DMS 273 treated with DMSO at 0.1 percent for 48 hours (cell line): ENCODE measurements at places on chromosomes 7 and 10.

DNA sequence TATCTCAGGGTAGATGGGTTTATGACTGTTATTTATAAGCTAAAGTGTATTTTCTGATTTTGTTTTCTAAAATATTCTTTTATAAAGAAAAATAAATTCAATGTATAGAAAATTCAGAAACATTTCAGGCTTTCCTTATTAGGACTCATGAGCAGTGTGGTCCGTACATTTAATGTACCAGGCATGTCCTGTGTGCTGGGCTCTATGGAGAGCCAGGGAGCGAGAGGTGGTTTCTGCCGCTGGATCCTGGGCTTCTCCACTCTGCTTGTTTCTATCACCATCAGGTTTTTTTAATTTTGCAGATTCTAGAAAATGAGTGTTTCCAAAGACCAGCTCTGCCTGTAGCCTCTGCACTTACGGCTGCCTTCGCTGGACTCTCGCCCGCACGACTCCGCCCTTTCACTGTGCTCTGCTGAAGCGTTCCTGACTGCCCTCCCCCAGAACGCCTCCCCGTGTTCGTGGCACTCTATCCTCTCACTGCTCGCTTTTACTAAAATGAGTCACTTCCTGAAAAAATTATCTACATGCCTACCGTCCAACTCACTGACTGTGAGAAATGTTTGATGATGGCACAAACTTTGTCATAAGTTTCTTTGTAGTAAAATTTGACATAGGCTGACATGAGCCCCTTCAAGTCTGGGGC is 188.5 kb downstream of the ZMYND11 start:
- DNase-seq = no peak

DNA sequence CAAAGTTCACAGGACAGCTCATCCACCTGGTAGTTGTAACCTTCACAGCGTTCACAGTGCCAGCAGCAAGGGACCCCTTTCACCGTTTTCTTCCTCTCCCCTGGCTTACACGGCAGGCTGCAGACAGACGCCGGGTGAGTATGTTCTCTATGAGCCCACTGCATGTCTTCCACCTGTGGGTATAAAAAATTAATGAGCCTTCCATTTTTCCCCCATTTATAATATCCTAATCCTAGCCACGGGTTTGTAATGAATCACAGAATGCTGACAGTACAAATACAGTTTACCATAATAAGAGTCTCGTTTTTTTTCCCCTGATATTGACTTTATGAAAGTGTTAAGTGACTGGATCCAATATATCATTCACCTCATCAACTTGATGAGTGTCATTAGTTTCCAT is 719.0 kb downstream of the GRM8 start:
- DNase-seq = no peak

DNA sequence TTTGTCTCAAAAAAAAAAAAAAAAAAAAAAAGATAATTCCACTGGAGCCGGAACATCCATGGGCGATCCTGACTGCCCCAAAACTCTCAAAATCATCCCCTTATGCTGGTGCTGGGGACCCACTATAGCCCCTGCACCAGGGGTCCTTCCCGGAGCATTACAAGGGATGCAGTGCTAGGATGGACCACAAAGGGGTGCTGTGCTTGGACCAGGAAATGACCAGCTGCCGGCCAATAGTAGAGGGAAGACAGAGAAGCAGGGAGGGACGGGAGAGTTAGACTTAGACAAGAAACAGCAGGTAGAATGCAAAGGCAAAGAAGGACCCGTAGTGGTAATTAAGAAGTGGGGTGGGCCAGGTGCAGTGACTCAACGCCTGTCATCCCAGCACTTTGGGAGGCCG is 40.5 kb downstream of the RCC1L start:
- DNase-seq = no peak

GRCh38 chr7:82345886-82346285 is 97.7 kb downstream of the CACNA2D1 start:
- DNase-seq = no peak

DNA sequence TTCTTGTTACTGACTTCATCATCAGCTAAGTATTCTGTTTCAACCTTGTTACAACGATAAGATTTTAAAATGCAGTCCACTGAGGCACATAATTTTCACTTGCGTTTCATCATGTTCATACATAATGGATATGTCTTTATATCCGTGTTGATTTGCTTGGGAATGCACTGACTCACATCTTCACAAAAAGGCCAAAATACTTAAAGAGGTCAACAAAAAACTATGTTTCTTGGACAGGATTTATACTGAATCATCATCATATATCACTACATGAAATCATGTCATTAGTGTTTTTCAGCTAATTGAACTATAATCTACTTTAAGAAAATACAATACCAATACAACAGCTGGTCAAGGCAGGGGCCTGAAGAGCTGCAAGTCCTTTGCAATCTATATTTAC is 324.5 kb upstream of the KLF6 start:
- no peak for DNase-seq

DNA sequence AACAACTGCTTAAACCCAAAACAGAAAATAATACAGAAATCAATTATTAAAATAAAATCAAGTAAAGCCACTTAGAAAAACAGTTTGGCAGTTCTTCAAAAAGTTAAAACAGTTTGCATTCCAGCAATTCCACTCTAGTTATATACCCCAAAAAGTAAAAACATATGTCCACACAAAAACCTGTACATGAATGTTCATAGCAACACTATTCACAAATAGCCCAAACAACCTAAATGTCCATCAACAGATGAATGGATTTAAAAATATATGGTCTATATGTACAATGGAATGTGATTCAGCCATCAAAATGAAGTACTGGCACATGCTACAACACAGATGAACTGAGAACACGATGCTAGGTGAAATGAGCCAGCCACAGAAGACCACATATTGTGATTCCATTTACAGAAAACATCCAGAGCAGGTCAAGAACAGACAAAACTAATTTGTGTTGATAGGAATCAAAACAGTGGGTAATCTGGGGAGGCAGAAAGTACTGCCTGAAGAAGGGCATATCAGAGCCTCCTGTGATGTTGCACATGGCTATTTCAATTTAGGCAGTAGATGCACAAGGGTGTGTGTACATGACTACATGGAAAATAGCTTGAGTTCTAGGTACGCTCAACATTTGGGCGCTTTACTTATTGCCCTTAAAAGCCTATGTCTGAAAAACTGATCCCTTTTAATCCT is 66.3 kb downstream of the CYTH3 start:
- DNase-seq = no peak

DNA sequence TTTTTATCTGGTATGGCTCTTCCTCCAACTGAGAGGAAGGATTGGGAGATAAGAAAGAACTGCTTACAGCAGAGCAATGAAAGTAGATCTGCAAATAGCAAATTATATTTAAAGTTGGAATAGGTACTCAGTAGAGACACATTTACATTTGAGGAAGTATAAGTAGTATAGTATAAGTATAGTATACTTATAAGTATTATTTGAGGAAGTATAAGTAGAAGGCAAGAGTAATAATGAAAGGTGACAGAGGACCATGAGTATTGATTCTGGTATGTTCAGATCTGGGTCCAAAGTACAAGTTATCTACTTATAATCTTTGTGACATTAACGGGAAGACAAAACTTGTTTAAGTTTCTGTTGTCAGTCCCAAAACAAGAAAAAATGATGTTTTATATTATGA is 527.6 kb upstream of the SORCS1 start:
- no peak for DNase-seq

GRCh38 chr7:17242504-17242903 is 55.9 kb upstream of the AHR start:
- DNase-seq = no peak

DNA sequence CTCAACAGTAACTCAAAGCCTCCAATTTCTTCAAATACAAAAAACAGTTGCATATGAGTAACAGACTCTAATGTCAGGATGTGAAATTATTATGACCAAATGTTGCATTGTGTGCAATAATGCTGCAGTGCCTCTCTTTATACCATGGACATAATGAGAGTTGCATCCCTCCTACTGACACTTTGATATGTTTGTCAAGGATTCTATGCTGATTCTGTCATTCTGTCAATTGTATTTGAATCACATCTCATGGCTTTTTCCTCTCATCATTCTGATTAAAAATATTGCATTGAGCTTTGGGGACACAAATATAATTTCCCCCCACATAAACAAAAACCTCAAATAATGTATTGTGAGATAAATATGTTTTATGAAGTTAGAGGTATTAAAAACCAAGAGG is 84.6 kb upstream of the SGCE start:
- DNase-seq = no peak

DNA sequence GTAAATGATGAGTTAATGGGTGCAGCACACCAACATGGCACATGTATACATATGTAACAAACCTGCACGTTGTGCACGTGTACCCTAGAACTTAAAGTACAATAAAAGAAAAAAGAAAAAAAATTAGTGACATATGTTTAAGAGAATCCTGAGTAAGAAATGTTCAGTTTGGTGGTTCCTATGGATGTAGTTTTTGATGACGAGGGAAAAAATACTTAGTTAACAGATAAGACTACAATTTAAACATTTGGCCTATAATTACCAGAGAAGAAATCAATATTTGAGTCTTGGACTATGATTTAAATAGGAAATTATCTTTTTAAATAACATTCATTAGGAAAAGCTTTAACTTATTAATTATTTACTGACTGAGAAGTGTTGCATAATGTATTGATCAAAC is 39.2 kb upstream of the SLC26A3 start:
- no peak for DNase-seq

- DNase-seq = no peak
Measured at GRCh38 chr10:47160261-47160908, 139.6 kb upstream of the GDF10 start.

- DNase-seq = no peak
Measured at GRCh38 chr7:14740606-14741005, 161.9 kb downstream of the DGKB start.

DNA sequence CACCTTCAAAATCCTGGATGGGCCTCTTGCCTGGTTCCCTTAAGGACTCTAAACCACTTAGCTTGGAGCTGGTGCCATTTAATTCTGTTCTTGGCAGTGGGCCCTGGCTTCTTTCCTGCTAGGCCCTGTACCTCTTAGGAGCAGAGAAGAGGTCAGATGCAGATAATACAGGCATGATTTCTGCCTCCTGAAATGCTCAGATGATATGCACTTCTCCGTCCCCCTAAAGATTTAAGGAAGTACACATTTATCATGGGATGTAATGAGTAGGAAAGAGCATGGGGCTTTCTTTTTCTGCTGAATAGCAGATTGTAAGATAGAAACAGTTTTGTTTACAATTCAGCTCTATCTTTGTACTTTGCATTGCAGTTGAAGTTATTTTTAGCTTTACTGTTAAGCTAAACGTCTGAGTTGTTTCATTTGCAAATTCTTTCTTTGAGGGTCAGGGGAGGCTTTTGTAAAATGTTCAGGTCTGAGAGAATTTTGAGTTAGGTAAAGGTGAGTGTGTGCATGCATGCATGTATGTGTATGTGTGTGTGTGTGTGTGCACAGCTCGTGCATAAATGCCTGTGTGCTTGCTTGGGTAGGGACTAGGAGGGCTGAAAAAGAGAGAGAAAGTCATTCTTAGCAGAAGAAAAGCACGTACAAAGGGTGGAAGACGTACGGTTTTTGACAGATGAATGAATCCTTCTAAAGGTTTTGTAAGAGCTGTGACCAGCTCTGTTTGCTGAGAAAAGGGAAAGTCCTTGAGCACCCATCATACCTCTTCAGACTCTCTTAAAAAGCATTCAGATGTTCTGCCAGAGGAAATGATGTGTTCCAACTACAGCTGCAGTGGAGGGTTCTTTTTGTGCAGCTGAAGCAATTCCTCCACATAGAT is 364.2 kb downstream of the AUTS2 start:
- DNase-seq = peak; percentile 43

DNA sequence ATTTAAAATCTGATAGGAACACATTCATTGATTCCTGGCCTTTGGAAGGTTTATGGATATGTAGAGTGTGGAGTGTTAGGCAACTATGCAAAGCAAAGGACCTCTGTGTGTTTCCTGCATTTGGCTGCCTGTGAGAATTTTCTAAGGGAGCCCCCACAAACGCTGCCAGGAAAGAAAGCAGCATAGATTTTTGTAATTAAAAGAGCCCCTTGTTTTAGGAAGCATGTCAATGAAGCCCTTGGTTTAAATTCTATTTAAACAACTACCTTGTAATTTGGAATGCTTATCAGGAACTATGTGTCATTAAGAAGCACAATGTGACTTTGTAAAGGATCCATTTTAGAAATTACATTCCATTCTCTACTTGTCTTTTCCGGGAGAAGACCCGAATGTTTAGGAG is 742.5 kb downstream of the NXPH1 start:
- no peak for DNase-seq

GRCh38 chr7:115229401-115230105 is 307.7 kb downstream of the MDFIC start:
- DNase-seq = no peak

DNA sequence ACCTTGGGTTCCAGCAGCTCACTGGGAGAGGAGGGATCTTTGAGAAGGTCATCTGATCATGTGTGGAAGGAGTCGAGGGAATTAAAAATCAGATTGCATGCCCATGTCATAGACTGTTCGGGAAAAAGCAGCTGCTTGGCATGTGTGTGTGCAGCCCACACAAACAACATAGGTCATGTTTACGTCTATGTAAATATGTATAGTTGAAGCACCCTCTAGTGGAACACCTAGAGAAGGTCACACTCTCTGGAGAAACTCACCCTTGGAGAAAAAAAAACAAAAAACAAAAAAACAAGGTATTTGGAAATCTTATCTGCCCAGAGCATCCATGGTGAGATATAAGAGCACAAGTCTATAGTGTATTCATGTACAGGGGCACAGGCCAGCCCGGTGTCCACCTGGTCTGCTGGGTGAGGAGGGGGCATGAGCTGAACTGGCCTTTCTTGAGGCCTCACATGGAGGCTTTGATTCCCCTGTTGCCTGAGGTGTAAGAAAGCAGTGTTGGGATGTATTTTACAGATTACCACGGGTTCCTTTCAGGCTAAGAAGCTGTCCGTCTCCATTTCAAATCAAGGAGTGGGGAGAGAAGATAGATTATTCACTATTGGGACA is 98.0 kb downstream of the NPY start:
- peak; percentile 59 for DNase-seq

GRCh38 chr7:106187613-106188350 is 75.7 kb upstream of the SYPL1 start:
- DNase-seq = no peak

DNA sequence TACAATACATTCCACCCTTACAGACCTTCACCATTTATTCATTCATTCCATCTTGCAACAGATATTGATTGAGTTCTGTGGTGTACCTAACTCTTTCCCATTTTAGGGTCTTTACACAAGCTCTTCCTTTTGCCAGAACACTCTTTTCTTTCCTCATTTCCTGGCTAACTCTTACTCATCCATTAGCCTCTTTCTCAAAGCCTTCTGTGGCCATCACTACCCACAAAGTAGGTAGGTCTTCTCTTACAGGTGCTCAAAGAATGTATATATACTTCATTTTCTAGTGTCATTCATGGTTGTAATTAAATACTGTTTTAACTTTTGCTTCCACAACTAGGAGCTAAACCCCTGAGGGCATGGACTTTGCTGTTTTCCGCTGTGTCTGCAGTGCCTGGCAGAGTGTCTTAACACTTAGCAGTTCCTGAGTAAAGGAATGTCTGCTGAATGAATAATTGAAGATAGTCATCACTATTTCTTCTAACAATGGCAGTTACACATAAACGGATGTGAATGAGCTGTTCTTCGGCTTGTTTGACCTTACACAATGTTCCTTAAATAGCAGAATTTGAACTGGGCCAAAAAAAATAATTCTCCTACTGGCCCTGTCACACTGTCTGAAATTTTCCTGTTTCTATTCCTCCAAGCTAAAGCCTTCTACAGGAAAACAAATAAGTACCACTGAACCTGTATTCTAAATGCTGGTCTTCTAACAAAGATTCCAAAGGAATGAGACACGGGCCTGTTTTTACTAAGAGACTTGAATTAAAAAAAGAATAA is 15.1 kb downstream of the BCAP29 start:
- no peak for DNase-seq
